Stimulated activated CD8-positive, alpha-beta memory T cell treated with anti-CD3 and anti-CD28 coated beads, Interleukin-2, amount 100 ng/mL, for 1 hour (primary cell): ENCODE measurements at places on chromosomes 4 and X.

DNA sequence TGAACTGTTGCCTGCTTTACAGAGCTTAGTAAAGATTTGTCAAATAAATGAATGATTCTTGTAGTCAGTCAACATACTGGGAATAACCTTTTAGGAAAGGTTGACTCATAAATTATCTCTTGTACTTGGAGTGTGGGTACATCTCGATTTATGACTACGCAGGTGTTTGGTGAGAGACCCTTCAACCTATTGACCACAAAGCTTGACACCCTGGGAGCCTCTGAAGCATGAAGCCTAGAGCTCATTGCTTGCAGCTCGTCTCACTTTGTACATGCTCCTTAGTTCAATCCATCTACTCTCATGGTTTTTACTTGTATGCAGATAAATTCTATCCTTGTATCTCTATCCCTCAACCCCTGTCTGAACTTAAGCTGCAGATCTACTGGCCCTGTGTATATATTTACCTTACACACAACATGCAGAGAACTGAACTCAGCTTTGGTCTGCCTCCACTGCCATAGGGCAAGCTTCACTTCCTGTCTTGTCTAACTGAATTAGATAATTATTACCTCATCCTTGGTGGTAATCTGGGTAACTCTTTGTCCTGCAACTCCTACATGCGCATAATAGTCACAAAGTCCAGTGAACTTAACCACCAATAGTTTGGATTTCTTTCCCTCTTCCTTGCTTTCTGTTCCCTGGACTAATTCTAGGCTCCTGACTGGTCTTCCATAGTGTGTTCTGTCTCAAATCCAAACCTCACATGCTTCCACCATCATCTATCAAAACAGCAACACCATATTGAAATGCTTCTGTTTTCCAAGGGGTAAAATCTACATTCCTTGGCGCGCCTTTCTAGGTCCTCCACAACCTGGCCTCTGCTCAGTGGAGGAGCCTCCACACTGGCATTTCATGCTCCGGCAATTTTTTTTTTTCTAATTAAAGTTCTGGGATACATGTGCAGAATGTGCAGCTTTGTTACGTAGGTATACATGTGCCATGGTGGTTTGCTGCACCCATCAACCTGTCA is 32.2 kb upstream of the FAT1 start:
- no peak for DNase-seq

DNA sequence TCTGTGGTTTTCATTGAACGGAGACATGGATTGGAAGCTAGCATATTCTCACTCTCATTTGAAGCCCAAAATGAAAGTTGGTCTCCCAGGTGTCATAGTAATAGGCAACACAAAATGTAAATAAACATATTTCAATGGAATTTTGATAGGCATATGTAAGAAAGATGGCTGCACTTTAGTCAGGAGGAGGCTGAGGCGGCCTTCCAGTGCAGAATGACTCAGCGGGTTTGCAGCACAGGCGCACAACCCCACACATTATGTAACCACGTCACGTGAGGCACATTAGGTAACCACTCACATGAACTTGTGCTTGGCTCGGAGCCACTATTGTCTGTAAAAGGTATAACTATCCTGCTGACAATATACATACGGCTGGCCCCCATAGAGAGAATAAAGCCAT is 381.7 kb downstream of the GPAT3 start:
- DNase-seq: no peak

DNA sequence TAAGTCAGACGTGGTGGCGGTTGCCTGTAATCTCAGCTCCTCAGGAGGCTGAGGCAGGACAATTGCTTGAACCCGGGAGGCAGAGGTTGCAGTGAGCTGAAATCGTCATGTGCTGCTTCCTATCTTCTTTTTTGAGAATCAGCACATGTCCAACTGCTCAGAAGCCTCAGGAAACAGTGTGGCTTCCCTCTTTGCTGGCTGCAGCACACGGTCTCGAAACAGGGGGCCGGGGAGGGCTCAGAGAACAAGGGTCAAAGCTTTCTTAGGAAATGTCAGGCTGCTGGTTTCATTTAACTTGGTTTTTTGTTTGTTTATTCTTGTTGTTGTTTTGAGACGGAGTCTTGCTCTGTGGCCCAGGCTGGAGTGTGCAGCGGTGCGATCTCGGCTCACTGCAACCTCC is 31.3 kb downstream of the CRLF2 start:
- no peak for DNase-seq

GRCh38 chr4:147421456-147421855 is 59.4 kb upstream of the EDNRA start:
- DNase-seq: no peak

GRCh38 chrX:155213731-155214130 is 2.5 kb upstream of the VBP1 start:
- no peak for DNase-seq

GRCh38 chr4:15738877-15739276 is 36.0 kb downstream of the BST1 start:
- no peak for DNase-seq

DNA sequence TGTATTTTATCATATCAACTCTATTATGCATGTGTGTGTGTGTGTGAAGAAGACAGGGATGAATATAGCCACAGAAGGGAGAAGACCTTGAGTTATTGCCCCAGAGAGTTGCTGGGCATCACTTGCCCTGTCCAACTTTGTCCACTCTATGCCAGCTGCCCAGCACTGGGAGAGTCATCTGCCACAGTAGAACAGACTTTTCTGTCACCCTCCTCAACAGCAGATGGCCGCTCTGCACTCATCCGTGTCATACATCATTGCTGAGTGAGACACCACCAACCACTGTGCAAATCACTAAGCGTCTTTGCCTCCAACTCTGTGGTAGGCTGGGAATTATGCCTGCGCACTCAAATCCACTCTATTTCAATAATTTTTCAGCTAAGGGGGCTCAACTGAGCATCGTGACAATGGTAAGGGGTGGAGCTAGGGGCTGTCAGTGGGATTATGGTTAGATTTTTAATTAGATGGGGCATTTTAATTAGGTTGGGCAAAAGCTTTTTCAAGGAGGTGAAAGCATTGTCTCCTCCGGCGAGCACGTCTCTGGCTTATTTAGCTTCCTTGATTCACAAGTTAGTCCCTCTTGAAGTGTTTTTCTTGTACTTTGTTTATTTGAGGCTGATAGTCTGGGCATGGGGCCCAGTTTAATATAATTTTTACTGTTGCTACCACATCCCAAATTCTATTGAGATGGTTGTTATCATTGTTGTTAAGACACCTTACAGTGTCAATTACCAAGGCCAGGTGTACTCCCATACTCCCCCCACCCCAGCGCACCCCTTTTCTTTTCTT is 100.1 kb upstream of the KLF3 start:
- no peak for DNase-seq

DNA sequence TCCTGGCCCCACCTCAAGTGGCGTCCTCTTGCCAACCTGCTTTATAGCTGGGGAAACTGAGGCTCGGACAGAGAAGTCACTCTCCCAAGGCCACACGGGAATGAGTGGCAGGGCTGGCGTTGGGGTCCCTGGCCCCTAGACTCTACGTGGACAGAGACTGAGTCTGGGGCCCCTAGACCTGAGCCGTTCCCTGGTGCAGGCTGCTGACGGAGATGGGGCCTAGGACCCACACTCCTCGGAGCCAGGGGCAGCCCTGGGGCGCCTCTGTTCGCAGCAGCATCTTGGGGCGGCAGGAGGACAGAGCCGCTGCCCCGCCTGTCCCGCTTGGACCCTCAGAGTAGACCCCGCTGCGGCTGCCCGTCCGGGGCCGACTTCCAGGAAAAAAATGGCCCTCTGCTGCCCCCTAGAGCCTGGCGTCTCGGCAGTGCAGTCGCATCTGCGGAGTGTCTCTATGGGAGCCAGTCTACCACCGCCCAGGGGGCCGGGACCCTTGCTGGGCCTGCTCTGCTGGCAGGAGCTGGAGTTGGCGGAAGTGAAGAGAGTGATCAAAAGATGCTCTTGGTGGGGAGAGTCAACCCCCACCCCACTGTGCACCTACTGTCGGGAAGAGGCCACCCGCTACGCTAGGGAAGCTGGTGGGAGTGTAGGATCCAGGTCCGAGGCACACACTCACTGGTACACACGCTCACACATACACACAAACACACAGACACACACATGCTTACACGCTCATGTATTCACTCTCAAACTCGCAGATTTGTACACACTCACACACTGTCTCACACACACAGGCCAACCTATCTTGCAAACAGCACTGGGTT is 220.1 kb downstream of the AFAP1 start:
- DNase-seq: peak; percentile 21

DNA sequence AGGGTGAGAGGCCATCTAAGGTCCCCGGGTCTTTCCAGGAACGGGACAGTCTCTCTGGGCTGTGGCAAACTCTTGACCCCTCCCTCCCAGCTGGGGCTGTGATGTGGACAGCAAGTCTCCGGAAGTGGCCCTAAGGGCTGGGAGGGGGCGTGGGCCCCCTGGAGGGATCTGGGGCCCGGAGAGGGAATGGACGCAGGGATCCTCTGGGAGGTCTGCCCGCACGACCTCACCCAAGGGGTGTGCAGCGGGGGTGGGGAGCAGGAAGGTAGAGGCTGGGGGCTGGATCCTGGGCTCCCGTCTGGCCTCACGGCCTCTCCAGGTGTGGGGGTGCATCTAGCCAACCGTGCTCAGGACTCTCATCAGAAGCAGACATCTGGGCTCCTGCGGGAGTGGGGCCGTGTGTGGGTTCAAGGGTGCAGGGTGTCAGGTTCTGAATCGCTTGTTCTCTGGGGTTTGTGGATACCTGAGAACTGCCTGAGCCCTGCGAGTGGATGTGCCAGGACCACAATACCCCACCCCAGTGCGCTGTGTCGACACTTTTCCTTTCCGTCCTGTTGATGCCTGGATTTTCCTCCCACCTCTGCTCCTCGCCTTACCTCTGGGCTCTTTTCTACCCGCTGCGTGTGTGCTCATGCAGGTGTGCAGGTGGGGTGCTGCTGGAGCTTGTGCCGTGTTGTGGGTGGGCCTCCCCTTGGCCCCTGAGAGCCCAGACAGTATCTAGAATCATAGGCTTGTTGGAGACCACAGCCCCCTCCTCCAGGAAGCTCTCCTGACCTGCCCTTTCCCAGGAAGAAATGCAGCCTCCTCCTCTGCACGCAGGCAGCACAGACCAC is 915 bp downstream of the CPZ start:
- DNase-seq: no peak

DNA sequence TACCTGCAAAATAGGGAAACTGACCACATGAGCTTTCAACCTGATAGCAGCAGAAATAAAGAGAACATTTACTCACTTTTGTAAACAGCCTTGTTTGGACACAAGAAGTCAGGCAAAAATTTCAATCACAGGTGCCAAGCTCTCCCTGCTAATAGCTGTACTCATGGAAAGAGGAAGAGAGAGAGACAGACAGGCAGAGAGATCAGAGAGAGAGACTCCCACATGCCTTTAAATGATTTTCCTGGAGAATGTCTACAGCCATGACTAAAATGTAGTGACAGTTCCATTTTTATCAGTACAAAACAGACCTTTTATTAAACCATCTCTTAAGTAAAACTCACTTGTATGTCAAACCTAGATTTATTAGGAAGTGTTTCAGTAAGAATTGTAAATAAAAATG is 752.9 kb downstream of the TRAM1L1 start:
- DNase-seq: no peak

DNA sequence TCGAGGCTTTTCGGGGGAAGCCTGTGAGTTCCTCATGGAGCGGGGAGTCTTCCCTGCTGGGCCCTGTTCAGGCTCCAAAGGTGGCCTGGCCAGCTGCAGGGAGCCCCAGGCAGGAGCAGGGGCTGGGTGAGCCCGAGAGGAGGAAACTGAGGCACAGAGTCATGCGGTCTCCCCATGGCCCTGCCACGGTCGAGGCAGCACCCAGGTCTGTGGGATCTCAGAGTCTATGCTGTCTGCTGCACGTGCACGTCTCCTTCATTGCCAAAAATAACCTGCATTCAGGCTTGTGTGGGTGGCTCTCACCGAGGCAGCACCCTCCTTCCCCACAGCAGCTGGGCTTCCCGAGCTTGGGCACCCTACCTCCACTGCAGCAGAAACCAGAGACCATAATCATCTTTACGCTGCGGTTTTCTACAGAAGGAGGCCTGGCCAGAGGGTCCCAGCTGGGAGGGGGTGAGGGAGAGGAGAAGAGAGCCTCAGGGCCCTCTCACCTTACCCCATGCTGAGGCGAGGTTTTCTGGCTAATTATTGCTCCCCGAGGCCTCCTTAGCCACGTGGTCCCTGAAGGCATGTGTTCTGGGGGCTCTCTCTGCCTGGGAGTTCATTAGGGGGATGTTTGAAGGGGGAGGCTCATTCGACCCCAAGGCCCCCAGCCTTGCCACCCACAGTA is 64.3 kb downstream of the CPZ start:
- no peak for DNase-seq

- no peak for DNase-seq
These were observed 570.9 kb downstream of the ADGRL3 start for GRCh38 chr4:61771056-61771455.

DNA sequence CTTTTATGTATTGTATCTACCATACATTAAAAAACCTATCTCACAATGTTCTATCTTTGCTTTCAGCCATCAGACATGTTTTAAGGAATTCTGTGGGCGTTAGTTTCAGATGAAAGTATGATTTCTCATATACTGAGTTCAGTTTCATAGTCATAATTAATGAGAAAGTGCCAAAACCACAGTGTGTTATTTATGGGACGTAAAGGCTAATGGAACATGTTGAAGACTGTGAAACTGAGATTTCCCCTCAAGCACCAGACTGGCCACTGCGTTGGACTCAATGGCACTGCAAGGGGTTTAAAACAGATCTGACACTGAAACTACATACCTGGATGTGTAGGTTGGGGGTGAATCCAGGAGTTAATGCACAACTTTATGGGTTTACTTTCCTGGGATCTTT is 32.0 kb downstream of the F8 start:
- DNase-seq: no peak

GRCh38 chr4:114393295-114394038 is 205.1 kb upstream of the UGT8 start:
- DNase-seq: no peak

GRCh38 chrX:23844502-23845138 is 61.6 kb downstream of the SAT1 start:
- no peak for DNase-seq

DNA sequence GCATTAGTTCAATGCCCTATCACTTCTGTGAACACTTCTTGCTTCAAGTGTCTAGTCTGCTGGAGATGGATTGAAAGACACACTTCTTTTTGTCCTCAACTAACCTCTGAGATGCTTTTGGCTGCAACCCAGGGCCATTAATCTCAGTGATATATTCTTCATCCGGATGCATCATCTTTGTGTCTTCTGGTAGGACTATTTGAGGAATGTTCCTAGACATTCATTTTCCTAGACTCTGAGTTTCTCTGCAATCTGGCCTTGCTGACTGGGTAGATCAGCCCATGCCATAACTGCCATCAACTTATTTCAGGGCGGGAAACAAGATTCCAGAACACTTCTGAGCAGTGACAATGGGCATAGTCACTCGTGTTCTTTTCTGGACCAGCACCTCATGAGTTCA is 329.4 kb downstream of the PDGFC start:
- no peak for DNase-seq

GRCh38 chr4:144203155-144203554 is 62.6 kb upstream of the GYPA start:
- DNase-seq: no peak

- no peak for DNase-seq
These were observed 78.3 kb upstream of the UNC5C start for GRCh38 chr4:95627024-95627605.
